ENCODE measurements at places on chromosomes 7 and 10. TPM values are rescaled to one million over a fixed set of nuclear protein-coding genes. Genes with fewer than 3 reads are reported as not detected.

The BTAF1 gene
- total RNA-seq: 50.4 TPM

DNA sequence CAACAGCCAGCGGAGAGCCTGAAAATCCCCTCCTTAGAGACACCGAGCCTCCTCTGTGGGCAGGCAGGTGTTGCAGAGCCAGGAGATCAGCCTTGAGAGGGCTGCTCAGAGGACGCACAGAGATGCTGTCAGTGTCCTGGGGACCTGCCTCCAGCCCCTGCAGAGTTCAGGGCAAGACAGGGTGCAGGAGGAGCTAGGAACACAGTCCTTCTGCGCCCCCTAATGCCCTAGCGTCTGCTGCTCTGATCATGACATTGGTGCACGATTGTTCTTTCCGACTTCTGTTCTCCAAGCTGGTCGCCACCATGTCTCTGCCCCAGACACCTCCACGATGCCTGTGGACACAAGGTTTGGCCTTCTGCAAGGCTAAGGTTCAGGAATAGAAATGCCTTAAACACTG is 613.7 kb upstream of the MKI67 start:
- no peak for DNase-seq

DNA sequence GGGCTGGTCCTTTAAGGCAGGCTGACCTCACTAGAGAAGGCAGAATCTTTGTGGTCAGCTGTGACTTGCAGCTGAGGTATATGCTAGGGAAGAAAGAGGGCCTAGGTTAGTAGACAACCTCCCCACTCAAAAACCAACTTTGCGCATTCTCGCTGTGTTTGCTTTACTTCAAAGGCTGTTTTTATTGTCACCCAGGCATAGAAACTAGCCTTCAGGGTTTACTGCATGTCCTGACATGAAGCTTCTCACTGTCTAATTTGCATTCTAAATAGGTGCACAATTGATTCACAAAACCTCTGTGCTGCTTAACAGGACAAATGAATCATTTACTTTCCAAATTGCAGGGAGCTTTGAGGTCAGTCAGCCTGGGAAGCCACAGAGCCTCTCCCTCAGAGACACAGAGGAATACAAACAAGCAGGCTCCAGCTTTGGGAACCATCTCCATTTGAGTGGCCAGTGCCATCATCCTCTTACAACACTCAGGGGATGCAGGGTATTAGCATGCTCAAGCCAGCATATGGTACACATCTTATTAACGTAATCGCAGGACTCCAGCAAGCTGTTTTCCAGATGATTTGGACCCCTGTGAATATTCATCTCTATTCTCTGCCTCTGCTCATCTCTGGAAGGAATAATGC is 596.4 kb upstream of the GHITM start:
- no peak for DNase-seq

- no peak for DNase-seq
Observed at GRCh38 chr7:25877802-25878789, 273.9 kb upstream of the NFE2L3 start.

The TRAPPC14 gene
- total RNA-seq: 14.3 TPM

The MLLT10 gene
- 54.3 TPM for total RNA-seq

DNA sequence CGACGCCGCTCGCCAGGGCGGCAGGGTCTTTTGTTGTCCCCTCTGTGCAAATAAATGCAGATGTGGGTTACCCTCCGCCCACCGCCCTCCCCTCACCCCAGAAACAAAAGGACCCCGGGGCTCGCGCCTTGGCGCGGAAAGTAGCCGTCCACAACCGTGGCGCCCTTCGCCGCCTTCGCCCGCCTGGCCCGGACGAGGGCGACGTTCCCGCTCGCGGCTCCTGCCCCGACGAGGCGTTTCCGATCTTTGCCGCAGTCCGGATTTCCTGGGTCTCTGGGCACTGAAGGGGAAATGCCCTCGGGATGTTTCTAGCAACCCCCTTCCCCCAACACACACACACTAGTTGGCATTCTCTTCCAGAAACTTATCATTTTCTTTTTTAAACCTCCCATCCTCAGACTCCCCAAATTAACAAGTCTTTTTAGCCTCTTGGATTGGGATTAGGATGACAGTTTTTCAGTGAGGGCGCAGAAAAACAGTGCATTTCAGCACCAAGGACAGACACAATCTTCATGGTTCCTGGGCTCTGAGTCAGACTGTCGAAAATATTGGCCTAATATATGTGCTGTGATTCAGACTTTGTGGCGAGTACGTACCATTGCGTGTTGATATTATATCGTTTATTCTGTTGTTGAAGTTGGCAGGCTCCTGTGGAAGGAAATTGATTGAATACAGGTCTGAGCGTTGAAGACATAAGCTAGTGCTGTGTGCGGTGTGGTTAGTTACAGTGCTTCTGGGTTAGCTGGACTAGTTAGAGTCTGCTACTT is 771 bp downstream of the PHYHIPL start:
- peak; percentile 21 for DNase-seq

DNA sequence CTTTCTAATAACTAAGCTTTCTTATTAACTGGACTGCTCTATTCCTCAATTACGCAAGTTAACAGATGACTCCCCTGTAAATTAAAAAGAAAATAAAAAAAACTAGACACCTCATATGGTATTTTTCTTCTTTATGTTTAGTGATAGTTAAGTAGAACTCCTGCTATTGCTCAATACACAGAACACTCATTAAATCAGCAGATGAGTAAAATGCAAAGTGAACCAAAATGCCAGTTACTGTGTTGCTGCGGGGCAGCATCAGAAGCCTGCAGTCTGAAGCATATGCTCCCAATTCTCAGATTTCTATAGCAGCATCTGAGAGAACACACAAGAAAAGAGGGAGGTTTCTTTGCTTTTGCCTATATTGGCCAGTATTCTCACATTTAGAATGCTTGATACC is 28.4 kb downstream of the CDK6 start:
- DNase-seq: no peak

GRCh38 chr7:155341463-155341983 is 43.8 kb downstream of the INSIG1 start:
- no peak for DNase-seq

GRCh38 chr10:114064151-114065048 is 20.7 kb downstream of the ADRB1 start:
- no peak for DNase-seq

GRCh38 chr7:19558527-19558926 is 150.3 kb downstream of the POLR1F start:
- no peak for DNase-seq

- no peak for DNase-seq
Observed at GRCh38 chr7:21251151-21251800, 176.6 kb upstream of the SP4 start.

DNA sequence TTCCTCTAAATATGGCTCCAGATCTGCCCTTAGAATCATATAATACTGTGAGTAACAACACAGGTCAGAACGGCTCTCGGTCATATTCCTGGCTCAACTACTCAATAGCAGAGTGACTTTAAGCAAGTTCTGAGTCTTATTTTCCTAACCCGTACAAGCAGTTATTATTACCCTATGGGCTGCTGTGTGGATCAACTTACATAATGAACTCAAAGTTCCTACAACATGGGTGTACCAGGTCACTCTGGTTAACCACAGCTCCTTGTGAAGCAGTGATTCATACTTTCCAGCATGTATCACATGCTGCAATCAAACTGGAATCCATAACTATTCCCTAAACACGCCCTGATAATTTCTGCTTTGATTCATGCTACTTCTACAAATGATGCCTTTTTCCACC is 107.3 kb downstream of the LRRN3 start:
- peak; percentile 31 for DNase-seq

GRCh38 chr10:103350175-103350516 is 794 bp downstream of the PCGF6 start:
- DNase-seq: no peak

DNA sequence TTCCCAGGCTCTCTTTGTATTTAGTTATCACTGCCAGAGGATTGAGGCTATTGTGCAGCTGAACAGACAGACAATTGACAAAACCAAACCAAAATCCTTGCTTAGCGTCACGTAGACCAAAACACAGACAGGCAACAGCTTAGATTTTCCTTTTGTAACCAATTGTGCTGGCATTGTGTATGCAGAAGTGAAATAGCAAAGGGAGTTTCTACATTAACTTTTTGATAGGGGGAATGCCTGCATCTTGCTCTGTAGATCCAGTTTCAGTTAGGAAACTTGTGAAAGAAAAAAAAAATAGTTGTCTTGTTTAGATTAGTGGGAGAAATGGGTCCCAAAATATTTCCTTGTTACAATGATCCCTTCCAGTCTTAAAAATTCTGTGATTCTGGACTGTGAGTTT is 333.8 kb downstream of the BBS9 start:
- DNase-seq: no peak

- no peak for DNase-seq
Observed at GRCh38 chr7:112212571-112212970, 6.1 kb downstream of the ZNF277 start.

- DNase-seq: no peak
Observed at GRCh38 chr10:93535293-93535692, 31.2 kb upstream of the FFAR4 start.

GRCh38 chr10:14087566-14087965 is 243.2 kb downstream of the FRMD4A start:
- DNase-seq: no peak

DNA sequence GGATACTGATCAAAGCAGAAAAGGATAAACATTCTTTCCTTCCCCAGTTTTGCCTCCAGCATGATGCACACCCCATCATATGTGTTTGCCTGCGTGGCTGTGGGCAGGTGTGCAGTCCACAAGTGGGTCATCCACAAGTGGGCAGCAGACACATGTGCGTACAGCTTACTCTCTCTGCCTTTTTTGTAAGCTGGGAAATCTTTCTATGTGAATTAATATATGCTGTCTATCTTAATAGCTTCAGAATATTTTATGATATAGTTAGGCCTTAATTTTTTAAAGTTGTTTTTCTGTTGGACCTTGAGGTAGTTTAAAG is 80.1 kb downstream of the INPP5A start:
- DNase-seq: no peak

- DNase-seq: no peak
Observed at GRCh38 chr7:79078273-79078672, 375.2 kb downstream of the MAGI2 start.

GRCh38 chr7:9709216-9709615 is 1264.5 kb upstream of the PHF14 start:
- DNase-seq: no peak

The INHBA gene
- total RNA-seq: 8.6 TPM
